ENCODE measurements at places on chromosomes 6 and 20.

DNA sequence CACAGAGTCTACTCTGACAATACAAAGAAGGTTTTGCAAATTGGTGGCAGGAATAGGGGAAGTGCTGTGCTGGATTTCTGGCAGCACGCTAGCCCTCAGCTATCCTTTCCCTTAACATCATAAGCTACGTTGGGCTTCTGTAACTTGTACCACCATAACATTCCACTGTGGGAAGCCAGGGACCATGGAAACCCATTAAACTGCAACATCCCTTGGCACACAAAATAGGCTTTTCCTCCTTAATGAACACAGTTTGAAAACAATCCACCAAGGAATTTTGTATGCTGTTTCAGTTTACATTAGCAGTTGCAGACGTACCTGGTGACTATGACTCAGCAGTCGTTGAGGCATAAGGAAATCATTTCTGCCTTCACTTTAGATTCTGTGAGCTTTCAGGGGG is 203.9 kb upstream of the RAB32 start:
- DNase-seq, result no peak

GRCh38 chr6:143059663-143060353 is 881 bp upstream of the AIG1 start:
- DNase-seq, result no peak

DNA sequence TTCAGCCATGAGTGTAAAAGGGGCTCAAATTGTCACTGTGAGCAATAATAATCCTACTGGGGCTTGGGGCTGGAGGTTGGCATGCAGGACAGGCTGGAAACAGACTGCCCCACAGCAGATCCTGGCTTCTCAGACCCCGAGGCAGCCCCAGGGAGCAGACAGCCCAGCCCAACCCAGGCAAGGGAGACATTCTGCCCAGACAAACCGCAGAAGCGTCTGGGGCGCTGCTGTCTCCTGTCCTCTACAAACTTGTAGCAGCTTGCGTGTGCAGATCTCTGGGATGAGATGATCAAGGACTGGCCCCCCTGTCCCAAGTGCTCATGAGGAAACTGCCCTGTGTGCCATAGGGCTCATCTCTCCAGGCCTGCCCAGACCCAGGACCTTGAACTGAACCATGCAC is 84.6 kb downstream of the MAFB start:
- no peak for DNase-seq

DNA sequence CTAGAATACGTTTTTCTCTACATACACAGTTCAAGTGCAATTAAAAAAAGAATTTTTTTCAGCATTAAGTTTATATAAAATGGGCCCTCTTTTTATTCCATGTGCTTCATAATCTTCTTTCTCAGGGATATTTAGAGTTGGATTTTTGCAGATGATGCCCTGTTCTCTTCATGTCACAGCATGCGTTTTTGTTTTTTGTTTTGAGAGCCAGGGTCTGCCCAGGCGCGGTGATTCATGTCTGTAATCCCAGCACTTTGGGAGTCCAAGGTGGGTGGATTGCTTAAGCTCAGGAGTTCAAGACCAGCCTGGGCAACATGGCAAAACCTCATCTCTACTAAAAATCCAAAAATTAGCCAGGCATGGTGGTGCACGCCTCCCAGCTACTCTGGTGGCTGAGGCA is 82.9 kb upstream of the PRND start:
- no peak for DNase-seq

- no peak for DNase-seq
Measured at GRCh38 chr6:157203312-157203744, 120.0 kb downstream of the TMEM242 start.

- no peak for DNase-seq
Measured at GRCh38 chr6:80437221-80437620, 330.8 kb downstream of the BCKDHB start.

DNA sequence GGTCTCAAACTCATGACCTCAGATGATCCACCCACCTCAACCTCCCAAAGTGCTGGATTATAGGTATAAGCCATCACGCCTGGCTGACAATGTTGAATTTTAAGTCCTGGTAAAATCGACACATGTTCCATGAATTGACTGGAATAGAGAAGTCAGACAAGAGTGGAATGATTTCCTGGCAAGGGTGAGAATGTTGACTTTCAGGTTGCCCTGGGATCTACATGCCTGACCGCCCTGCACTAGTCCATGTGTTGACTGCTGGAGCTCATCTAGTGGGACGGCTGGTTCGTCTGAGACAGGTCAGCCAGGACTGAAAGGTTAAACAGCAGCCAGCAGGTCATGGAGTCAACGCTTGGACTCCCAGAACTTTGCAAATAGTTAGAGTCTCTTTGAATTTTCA is 88.8 kb downstream of the SASH1 start:
- no peak for DNase-seq

- peak; percentile 36 for DNase-seq
Measured at GRCh38 chr20:63061051-63061770, 54.4 kb upstream of the BHLHE23 start.

- DNase-seq, result no peak
Measured at GRCh38 chr20:46004889-46005473, 3.7 kb upstream of the MMP9 start.

DNA sequence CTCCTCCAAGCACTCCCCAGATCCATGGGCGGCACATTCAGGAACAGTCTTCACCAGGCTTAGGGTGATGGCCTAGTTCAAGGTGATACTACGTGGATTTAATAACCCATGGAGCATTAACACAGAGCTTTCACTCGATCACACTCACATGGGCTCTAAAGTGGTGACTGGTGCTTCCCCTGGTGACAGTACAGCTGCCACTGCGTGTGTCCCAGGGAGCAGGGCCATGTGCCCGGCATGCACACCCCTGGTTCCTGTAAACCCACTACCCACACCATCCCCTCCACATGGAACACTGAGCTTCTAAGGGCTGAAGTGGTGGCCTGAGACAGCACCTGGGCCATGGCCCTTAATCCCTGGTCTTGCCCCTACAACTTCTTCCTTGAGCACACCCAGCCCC is 27.8 kb upstream of the APMAP start:
- no peak for DNase-seq

GRCh38 chr6:152026291-152026690 is 218.8 kb downstream of the ESR1 start:
- no peak for DNase-seq

GRCh38 chr20:64276817-64277216 is 21.3 kb downstream of the PCMTD2 start:
- DNase-seq, result no peak

DNA sequence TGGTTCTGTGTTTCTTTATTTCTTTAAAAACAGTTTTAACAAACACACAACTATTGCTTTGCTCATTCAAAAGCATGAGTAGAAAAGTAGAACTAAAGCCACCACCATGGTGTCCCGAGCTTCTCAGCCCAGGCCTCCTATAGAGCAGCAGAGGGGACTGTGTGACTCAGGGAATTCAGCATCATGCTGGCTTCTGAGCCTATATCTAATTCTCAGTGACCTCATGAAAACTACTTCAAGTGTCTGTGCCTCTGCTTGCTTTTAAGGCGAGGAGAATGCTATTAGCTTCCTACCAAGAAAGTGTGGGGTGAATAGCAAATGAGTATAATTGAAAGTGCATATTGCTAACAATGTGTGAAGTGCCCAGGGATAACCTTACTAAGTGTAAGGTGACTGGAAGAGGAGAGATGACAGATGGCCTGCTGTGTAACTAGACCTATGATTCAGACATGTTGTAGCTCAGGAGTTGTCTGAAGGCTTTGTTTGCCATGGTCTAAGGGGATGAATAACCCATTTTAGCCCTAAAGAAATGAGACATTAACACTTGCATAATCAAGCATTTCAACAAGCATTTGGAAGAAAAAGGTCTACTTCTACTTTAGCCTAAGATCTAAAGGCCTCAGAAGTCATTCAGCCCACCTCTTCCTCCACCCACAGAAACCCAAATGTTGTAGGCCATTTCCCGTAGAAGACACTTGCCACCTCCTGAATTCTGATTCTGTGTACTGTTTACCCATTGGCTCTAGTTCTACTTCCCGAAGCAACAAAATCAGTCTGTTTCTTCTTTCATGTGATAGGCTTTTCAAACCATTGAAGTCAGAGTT is 121.5 kb upstream of the ARG1 start:
- DNase-seq, result no peak

DNA sequence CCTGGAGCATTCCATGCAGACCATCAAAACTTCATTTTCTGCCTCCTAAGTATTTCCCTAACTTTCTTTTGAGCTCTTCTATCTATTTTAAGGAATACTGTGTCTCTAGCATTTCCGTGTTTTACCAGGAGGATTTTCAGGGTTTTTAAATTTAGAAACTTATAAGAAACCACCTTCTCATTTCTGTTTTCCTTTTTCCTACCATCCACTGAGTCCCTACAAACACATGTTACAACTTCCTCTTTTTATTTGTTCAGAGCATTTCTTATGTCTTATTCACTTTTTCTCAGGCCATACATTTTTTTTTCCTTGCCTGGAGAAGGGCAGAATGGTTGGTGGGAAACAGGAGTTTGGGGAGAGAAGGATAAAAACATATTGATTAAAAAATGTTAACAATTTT is 130.0 kb upstream of the BMP5 start:
- no peak for DNase-seq

- DNase-seq, result no peak
Measured at GRCh38 chr6:98836025-98836961, 1.9 kb downstream of the POU3F2 start.

DNA sequence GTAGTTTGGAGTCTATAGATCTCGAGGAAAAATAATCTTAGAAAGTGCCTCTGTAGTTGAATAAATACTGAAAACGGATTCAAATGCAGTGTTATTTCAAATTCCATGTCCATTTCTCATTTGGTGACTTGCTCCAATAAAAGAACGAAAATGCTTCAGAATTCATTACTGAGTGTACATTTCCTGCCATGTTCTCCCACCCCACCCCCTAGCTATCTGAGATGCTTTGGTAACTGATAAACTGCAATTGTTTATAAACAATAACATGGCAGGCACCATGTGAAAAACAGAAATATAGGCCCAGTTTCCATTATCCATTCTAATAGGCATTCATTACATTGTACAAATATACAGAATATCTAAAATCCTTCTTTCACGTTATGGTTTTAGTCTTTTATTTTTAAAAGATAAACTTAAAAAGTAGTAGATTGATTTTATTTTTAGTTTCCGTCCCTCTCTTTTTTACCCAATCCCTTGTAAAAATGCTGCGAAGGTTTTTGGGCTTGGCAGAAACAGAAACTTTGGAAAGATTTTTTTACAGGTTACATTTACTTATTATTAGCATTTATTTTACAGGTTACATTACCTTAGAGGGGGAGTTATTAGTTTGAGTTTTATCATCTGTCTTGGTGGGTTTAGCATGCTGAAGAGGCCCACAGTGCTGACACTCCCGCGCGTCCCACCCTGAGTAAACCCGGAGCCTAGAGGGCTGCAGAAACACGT is 1.5 kb downstream of the FAM162B start:
- DNase-seq, result no peak

- no peak for DNase-seq
Measured at GRCh38 chr20:16025084-16025483, 548.2 kb downstream of the KIF16B start.

DNA sequence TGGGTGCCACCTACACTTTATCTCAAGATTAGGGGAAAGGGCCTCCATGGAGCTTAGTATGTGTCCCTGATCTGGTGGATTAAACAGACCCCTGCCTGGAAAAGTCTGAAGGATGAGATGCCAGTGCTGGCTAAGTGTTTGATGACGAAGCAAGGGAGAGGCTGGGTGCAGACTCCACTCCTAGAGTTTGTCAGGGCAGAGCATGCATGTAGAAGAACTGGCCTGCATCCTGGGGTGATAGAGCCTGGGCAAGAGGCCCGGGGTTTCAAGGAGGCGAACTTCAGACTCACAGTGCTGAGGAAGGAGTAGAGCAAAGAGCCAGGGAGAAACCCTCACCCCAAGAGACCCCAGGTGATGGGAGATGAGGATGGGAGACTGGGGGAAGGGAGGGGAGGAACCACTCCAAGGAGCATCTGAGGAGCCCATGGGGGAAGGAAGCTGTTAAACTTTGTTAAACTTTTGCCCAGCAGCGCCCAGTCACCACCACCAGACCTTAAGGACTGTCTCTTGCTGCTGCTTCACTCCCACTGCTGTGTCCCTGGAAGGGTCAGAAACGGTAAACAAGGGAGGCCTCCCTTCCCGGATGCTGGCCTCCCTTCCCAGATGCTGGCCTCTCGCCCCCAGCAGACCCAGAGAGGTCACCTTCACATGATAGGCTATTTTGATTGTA is 61.6 kb downstream of the RPRD1B start:
- no peak for DNase-seq

GRCh38 chr20:38924718-38925117 is 1.5 kb upstream of the FAM83D start:
- no peak for DNase-seq

DNA sequence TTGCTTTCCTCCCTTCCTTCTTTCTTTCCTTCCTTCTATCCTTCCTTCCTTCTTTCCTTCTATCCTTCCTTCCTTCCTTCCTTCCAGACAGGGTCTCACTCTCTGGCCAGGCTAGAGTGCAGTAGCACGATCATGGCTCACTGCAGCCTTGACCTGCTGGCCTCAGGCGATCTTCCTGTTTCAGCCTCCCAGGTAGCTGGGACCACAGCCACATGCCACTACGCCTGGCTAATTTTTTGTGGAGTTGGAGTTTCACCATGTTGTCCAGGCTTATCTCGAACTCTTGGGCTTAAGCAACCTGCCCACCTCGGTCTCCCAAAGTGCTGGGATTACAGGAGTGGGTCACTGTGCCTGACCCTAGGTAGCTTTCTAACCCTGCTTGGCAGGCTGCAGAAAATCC is 12.2 kb upstream of the SEC63 start:
- no peak for DNase-seq

GRCh38 chr6:30615219-30615957 is 1.7 kb downstream of the PPP1R10 start:
- DNase-seq, result peak; percentile 66

GRCh38 chr20:40506537-40506939 is 182.5 kb downstream of the MAFB start:
- DNase-seq, result peak; percentile 80

- DNase-seq, result peak; percentile 75
Measured at GRCh38 chr6:35173427-35174087, 32.4 kb upstream of the TCP11 start.

DNA sequence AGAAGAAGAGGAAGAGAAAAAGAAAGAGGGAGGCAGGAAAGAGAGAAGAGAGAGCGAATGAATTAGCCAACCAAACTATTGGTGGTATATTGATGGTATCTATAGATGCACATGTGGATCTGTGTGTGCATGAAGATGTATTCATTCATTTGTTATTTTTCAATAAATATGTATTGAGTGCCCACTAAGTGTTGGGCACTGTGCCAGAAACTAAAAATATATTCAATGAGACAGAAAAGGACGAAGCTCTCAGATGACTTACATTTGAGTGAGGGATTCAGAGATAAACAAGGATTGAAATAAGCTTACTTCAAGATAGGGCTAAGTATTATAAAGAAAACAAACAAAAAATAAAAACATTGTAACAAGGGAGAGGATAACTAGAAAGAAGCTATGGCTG is 154.9 kb downstream of the TSHZ2 start:
- DNase-seq, result no peak

DNA sequence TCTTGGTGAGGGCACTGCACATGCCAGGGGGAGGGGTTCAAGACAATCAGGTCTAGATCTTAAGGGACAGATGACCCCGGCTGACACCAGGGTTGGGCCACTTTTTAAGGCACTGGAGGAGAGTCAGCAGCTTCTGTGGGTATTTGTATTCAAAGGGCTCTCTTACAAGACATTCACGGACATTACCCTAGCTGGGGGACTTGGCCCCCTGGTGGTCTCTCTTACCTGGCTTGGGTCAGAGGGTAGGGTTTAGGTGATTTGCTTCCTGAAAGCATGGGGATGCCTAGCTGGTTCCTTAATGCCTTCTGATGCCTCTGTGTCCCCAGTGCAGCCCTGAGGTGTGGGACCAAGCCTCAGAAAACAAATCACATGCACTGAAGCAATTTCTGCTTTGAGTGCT is 354.7 kb downstream of the CDC5L start:
- DNase-seq, result no peak

- peak; percentile 98 for DNase-seq
Measured at GRCh38 chr6:5003604-5004372, at the start of gene RPP40. Gene RPP40 (minus strand): TSS chr6:5004037. CDS start chr6:5004002, 35 bp downstream.

Data from SJSA1 (cell line).